H9 (cell line): ENCODE measurements at places on chromosomes 2 and 18. TPM values are rescaled to one million over a fixed set of nuclear protein-coding genes. Genes with fewer than 3 reads are reported as not detected.

The DSG1 gene
- total RNA-seq: not detected in 2 replicates

The REG3A gene
- not detected in 2 replicates for total RNA-seq

GRCh38 chr2:33238111-33238510 lies 238.3 kb upstream of the RASGRP3 start:
- H3K27me3 ChIP-seq: no peaks in the 10 kb centered on the region
- no peak overlapping the region for H3K4me3 ChIP-seq
- H3K36me3 ChIP-seq: peaks cover 4% of the 10 kb centered on the region; the same call in 1 of the 2 replicates
- H3K4me1 ChIP-seq: no peaks in the 10 kb centered on the region
- H3K27ac ChIP-seq: no peak overlapping the region

DNA sequence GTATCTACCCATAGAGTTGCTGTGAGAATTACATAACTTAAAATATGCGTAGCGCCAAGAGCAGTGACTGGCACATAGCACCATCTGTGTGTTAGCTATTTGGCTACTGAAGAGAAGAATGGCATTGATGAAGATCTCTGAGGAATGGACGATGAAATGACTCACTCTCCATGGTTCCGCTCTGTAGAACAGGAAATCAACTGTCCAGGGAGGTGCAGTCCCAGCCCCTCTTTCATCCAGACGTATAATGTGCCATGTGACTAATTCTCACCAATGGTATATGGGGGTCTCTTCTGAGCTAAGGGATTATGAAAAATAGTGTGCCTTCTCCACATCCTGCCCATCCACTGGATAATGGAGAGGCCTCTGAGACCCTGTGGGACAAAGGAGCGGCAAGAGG lies 254.8 kb downstream of the CYP26B1 start:
- no peak overlapping the region for H3K27ac ChIP-seq
- H3K36me3 ChIP-seq: no peaks in the 10 kb centered on the region

DNA sequence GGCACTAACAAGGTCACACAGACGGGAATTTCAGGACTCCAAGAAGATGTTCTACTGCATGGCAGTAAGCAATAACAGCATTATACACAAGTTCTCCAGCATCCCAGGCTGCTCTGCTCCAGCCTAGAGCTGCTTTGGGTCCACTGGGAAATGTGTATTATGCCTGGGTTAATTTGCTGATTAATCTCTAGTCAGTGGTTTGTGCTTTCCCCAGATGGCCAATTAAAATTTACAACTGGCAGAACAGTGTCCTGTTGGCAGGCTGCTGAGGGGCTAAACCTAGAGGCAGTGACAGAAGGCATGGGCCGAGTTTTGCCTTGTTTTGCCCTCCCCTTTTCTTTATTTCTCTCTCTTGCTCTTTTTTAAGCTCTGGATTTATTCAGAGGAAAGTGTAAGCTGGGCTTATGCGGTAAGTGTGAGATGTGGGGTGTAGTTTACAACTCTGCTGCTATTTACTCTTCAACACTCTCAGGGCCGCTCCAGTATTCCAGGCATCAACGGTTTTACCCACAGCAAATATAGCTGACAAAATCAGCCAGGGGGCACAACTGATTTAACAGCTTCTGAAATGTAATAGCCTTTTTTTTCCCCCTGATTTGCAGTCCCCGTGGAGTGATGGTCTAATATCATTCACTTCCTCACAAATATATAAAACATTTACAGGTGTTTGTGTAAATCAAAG lies 348.0 kb downstream of the GPD2 start:
- H3K4me3 ChIP-seq: no peak overlapping the region
- H3K4me1 ChIP-seq: no peaks in the 10 kb centered on the region
- no peaks in the 10 kb centered on the region for H3K36me3 ChIP-seq
- no peak for DNase-seq
- H3K27ac ChIP-seq: no peak overlapping the region
- H3K27me3 ChIP-seq: no peaks in the 10 kb centered on the region

DNA sequence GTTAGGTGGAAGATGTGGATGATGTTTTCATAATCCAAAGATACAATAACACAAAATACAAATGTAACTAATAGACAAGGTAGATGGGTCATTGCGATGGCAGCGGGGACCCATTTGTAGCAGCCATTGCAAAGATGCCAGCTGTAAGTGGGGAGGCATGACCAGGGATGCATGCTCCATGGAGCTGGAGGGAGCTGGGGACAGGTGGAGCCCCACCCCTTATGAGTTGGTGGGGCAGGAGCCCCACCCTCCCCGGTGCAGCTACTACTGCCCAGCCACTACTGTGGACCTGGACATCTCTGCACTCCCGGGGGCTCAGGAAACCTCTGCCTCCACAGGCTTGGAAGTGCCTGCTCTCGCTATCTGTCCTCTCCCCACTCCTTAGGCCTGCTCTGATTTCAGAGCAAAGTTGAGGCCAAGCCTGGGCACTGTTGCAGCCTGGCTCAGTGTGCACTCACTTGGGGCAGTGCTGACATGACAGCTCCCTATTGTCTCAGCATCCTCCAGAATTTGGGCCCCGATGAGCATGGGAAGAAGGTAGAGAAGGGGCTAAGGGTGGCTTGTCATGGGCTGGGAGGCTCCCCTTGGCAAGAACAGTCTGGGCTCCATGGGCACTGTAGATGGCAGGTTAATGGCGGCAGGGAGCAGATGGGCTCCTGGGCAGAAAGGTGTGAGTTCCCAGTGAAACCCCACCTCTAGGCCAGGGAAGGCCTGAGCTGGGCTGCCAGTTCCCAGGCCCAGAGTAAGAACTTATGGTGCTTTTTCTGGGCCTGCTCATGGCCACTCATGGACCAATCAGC lies 81.1 kb downstream of the ZNF804A start:
- H3K4me1 ChIP-seq: no peaks in the 10 kb centered on the region
- no peaks in the 10 kb centered on the region for H3K27me3 ChIP-seq
- H3K27ac ChIP-seq: no peak overlapping the region
- no peak for DNase-seq
- H3K4me3 ChIP-seq: no peak overlapping the region
